ENCODE measurements at places on chromosomes 3 and 15.

GRCh38 chr3:127693336-127693843 is 20.6 kb downstream of the ABTB1 start:
- no peak for DNase-seq

DNA sequence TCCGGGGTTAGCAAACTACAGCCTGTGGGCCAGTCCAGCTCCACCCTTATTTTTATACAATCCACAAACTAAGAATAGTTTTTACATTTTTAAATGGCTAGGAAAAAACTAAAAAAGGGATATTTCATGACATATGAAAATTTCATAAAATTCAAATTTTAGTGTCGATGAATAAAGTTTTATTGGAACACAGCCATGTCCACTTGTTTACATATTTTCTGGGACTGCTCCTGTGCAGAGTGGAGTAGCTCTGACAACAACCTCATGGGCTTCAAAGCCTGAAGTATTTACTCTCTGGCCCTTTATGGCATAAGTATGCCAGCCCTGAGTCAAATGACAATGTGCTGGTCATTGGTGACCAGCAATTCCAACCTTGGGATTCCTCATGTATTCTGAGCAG is 17.2 kb downstream of the EFCC1 start:
- DNase-seq, result no peak

DNA sequence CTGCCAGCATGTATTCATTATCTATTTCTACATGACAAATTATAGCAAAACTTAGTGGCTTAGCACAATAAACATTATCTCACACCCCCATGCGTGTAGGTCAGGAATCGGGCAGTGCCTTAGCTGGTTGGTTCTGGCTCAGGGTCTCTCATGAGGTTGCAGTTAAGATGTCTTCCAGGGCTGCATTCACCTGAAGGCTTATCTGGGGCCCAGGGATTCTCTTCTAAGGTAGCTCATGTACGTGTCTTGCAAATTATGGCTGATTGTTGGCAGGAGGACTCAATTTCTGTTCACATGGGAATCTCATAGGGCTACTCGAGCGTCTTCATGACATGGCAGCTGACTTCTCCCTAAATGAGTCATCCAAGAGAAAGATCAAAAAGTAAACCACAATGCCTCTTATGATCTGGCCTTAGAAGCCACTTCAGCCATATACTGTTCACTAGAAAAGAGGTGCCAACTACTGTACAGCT is 42.9 kb upstream of the TSC22D2 start:
- DNase-seq, result no peak

GRCh38 chr3:127339928-127340861 is 52.3 kb upstream of the PRR20G start:
- DNase-seq, result no peak

DNA sequence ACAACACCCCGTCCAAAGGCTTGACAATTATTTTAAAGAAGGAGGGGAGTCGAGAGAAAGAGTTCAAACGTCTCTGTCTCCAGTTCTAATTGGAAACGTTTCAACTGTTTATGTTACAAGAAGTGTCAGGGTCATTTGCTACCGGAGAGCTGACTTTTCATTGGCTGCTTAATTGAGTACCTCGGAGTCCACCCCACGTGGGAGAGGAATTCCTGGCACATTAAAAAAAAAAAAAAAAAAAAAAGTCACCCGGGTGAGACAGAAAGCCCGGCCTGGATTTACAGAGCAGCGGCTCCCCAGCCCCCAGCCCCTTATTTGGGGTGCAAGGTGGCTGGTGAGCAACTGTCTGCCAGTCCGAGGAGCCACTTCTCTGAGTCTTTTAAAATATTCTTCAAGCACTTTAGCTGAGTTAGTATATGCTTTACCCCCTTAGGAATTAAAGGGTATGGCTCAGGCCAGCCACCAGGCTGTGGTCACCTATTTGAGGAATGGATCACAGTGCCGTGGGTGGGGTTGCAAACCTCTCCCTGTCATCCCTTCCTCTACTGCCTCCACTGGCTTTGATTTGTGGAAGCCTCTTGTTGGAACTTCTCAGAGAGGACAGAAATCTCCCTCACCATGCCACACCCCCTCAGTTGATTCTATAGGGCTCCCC is 3.9 kb upstream of the TLE3 start:
- no peak for DNase-seq

- no peak for DNase-seq
These were observed 29.5 kb downstream of the MB21D2 start for GRCh38 chr3:192888190-192888589.

DNA sequence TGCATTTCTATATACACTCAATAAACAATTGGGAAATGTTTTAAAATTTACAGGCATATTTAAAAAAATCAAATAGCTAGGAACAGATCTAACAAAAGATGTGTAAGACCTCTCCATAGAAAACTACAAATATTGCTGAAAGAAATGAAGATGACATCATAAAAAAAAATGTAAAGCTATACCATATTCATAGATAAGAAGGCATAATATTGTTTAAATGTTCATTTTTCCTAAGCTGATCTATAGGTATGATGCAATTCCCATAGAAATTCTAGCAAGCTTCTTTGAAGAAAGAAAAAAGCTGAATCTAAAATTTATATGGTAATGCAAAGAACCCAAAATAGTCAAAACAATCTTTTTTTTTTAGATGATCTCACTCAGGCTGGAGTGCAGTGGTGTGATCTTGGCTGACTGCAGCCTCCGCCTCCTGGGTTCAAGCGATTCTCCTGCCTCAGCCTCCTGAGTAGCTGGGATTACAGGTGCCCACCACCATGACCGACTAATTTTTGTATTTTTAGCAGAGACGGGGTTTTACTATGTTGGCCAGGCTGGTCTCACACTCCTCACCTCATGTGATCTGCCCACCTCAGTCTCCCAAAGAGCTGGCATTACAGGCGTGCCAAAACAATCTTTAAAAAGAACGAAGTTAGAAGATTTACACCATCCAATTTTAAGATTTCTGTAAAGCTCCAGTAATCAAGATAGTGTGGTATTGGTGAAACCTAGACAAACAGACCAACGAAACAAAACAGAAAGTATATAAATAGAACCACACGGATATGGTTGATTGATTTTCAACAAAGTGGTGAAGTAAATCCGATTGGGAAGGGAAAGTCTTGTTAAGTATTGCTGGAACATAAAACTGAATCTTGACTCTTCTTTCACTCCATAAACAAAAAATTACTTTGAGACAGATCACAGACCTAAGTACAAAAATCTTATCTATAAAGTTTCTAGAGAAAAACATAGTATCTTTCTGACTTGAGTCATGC is 6.3 kb upstream of the BHLHE40 start:
- no peak for DNase-seq

DNA sequence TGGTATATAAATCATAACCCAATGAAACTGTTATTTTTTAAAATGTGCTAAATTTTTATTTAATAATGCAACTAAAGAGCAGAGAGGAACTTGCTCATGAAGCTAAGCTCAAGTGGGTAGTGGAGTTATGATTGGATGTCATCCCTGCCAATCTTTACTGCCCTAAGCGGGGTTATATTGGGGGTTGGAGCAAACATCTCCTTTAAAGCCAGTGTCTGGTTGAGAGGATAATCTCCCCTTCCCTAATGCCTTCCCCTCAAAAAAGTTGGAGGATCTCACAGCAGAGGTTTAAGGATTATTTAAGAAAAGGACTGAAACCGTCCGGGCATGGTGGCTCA is 32.1 kb upstream of the CLASP2 start:
- DNase-seq, result no peak

DNA sequence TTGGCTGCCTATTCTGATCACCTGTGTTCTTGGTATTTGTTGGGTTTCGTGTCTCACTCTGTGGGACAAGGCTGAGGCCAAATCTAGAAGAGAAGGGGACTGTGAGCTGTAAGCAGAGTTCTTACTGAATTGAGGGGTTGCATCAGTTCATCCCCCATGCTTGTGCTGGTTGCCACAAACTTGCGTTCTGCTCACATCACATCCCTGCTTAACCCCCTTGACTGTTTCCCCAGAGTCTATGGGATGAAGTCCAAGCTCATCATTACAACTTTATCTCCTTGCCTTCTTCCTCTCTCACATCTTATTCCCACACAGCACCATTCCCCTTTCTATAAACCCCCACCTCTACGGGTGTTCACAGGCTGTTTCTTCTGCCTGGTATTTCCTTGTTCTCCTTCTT is 143.8 kb upstream of the ABHD17C start:
- DNase-seq, result no peak

DNA sequence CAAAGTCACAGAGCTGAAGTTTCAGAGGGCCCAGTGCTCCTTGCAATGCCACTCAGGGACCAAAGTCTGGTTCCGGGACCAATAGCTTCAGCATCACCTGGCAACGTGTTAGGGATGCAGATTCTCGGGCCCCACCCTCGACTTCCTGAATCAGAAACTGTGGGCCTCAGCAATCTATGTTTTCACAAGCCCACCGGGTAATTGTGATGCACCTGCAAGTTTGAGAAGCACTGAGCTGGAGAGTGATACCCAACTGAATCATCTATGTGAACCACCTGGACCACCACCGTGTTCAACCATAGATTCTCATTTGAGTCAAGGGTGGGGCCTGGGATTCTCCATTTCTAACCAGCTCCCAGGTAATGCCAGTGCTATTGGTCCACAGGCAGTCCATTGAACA is 55.7 kb downstream of the CORO2B start:
- no peak for DNase-seq

DNA sequence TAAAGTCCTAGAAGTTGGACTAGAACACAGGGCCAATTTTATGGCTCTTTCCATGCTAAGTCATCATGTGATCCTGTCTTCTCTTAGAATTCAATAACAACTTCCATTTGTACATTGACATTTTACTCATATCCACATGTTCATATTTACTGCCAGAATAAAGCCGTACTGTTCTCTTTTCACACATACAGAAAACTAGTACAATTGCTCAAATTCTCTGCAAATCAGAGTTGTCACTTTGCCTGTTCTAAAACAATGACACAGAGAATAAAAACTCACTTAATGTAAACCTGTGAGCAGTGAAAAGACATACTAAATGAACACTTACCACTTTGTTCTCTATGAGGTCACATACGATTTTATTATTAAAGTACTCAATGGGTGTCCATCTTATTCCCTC is 3.5 kb downstream of the LDHAL6B start:
- DNase-seq, result no peak

- no peak for DNase-seq
These were observed 266.6 kb downstream of the CGGBP1 start for GRCh38 chr3:87792198-87792533.

Measured in stimulated activated CD8-positive, alpha-beta memory T cell treated with anti-CD3 and anti-CD28 coated beads, Interleukin-15, amount 100 ng/mL, for 48 hours (primary cell).